ENCODE measurements at places on chromosomes 11 and 22.

GRCh38 chr11:108931168-108931567 is 266.3 kb downstream of the DDX10 start:
- no peak for DNase-seq

DNA sequence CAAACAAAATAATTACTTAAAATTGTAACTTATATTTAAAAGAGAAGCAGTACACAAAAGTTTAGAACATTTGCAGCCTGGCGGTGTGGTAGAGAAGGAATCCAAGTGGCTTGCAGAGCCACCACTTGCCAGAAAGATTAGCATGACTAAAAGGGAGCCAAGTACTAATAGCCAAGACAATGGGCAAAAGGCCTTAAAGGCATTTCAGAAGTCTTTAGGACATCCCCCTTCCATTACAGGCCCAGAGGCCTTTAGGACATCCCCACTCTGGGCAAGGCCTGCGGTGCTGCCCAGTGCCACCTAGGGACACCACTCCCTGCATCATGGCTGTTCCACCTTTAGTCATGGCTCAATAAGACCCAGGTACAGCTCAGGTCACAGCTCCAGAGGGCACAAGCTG is 32.4 kb downstream of the TMEM225 start:
- DNase-seq: no peak

GRCh38 chr11:111045407-111045803 is 200.1 kb upstream of the POU2AF2 start:
- no peak for DNase-seq

GRCh38 chr11:95297680-95298452 is 66.9 kb upstream of the SESN3 start:
- no peak for DNase-seq
